NCI-H187 treated with DMSO at 0.1 percent for 48 hours (cell line): ENCODE measurements at places on chromosomes 7 and 10.

DNA sequence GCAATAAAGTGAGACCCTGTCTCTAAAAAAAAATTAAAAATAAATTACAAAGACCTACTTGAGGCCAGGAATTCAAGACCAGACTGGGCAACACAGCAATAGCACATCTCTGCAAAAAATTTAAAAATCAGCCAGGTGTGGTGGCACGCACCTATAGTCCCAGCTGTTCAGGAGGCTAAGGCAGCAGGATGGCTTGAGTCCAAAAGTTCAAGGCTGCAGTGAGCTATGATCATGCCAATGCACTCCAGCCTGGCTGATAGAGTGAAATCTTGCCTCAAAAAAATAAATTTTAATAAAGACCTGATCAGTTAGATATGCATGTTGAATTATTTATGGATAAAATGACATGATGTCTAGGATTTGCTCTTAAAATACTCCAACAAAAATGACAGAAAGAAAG, 34.9 kb downstream of the P4HA1 start:
- no peak for DNase-seq

DNA sequence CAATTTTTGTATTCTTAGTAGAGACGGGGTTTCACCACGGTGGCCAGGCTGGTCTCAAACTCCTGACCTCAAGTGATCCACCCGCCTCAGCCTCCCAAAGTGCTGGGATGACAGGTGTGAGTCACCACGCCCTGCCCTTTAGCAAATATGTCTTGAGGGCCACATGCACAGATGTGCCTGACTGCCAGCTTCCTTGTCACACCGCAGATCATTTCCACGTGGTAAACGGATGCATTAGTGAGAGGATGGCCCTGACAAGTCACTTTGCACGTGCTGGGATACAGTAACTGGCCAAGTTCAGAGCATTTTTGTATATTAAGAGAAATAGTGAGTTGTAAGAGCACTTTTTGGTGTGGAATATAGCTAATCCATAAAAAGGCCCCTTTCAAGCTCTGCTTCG, 44.3 kb upstream of the FAM180A start:
- no peak for DNase-seq

GRCh38 chr7:22332461-22332870, 24.5 kb downstream of the RAPGEF5 start:
- no peak for DNase-seq

DNA sequence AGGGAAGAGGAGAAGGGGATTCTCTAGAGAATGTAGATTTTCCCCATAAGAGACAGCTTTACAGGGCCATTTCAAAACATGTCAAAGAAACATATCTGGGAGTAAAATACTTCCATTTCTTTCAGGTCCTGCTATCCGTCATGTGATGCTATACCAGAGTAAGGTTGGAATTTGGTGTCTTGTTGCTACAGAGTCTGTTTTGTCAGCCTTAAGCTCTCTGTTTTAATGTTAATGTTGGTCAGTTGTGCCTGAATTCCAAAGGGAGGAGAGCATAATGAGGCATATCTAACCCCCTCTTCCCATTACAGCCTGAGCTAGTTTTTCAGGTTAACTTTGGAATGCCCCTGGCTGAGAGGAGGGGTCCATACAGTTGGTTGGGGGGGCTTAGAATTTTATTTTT, 94.7 kb upstream of the CCDC71L start:
- DNase-seq: no peak

GRCh38 chr10:118408181-118408580, 66.1 kb upstream of the FAM204A start:
- DNase-seq: no peak
